ENCODE measurements at places on chromosomes 4 and X. TPM values are rescaled to one million over a fixed set of nuclear protein-coding genes. Genes with fewer than 3 reads are reported as not detected.

Gene ZNF185
- 67.5 TPM for total RNA-seq

Gene USP51
- 0.11 TPM for total RNA-seq

Gene MMRN1
- 9.6 TPM for total RNA-seq

Gene PDHA2
- not detected for total RNA-seq

Gene RBMX
- total RNA-seq, result 353 TPM

Gene FHIP1A
- 101 TPM for total RNA-seq

Gene PLRG1
- total RNA-seq, result 59.5 TPM

Gene RTL9
- total RNA-seq, result not detected

Gene GABRE
- total RNA-seq, result 55.8 TPM

Gene OTC
- not detected for total RNA-seq

Gene GUCY1B1
- 2.0 TPM for total RNA-seq

Gene PABPC4L
- 0.48 TPM for total RNA-seq

Gene ADH7
- total RNA-seq, result 1.1 TPM

Gene RGN
- total RNA-seq, result 1.5 TPM

Gene DACH2
- not detected for total RNA-seq

Gene SPANXA1
- not detected for total RNA-seq

Gene ZCCHC18
- 0.42 TPM for total RNA-seq

Gene NPY2R
- total RNA-seq, result 1.1 TPM

Gene IRAK1
- 61.5 TPM for total RNA-seq

Gene NEIL3
- total RNA-seq, result 1.1 TPM

Gene NEUROG2
- not detected for total RNA-seq

Gene DRP2
- total RNA-seq, result 0.97 TPM

Gene CXCL1
- total RNA-seq, result 1.7 TPM

Gene PAK3
- total RNA-seq, result 11.9 TPM

Gene INTS6L
- total RNA-seq, result 28.8 TPM

Gene MAGEA4
- not detected for total RNA-seq

Gene PRR32
- total RNA-seq, result not detected

Gene SHROOM3
- total RNA-seq, result 30.4 TPM

Gene CXorf38
- total RNA-seq, result 15.6 TPM

Gene RBMXL3
- total RNA-seq, result not detected

Gene UNC5C
- 2.3 TPM for total RNA-seq

Gene EMCN
- 11.4 TPM for total RNA-seq

Gene ASB11
- total RNA-seq, result 1.8 TPM

Gene GPC4
- total RNA-seq, result 4.1 TPM

Gene COQ2
- total RNA-seq, result 17.2 TPM

Gene ATP2B3
- total RNA-seq, result not detected

Gene PAGE4
- total RNA-seq, result not detected

Gene CT45A10
- not detected for total RNA-seq

Gene REELD1
- not detected for total RNA-seq

Gene PLXNA3
- 42.8 TPM for total RNA-seq

Gene ADGRG2
- total RNA-seq, result 0.24 TPM

Gene SLC38A5
- 32.1 TPM for total RNA-seq

Gene PNMA6A
- total RNA-seq, result 0.26 TPM

Gene GAGE12J
- not detected for total RNA-seq

Gene MAGEC1
- not detected for total RNA-seq

Gene C4orf51
- total RNA-seq, result not detected

Gene TMEM35A
- total RNA-seq, result 0.21 TPM

Gene MEPE
- total RNA-seq, result not detected

Gene GRIPAP1
- 28.9 TPM for total RNA-seq

Gene HERC5
- 2.2 TPM for total RNA-seq

Gene ASB9
- total RNA-seq, result 1.4 TPM

Gene NELFA
- 35.0 TPM for total RNA-seq

Gene TRIM61
- total RNA-seq, result not detected

Data from suprapubic skin (tissue), 4 donors.